ENCODE measurements at places on chromosomes 6 and 20.
A peak's percentile ranks its signal among the peaks of the same experiment; 100 is the strongest.

DNA sequence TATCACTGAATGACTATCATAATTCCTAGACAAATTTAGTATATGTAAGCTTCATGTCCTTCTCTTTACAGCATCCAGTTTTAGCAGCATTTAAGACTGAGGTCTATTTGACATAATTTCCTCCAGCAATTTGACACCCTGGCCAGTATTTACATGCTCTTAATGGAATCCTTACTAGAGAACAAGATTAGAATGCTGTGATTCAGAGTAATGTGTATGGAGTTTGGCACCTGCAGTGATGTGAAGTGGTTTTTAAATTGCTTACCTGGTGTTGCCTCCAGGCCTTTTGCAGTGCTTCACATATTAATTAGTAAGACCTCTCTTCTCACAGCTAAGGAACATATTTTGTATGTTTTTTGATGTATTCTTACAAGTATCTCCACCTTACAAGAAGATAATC is 9.8 kb downstream of the NKX2-4 start:
- DNase-seq, result no peak

DNA sequence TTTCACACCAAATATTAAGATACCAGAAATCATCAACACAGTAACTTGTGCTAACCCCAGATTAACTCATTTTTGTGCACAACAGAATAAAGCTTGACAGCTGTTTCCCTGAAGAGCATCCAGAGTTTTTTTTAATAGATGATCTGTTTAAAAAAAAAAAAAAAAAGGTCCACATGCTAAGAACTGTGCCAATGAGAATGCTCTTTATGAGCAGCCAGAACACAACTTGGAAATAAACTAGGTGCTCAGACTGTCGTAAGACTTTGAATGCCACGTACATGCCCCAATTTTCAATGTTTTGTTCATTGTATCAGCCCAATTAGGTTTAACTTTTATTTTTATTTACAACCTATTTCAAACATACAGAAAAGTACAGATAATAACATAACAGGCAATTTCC is 47.3 kb downstream of the STAU1 start:
- no peak for DNase-seq

- DNase-seq, result no peak
Observed at GRCh38 chr20:818001-818664, 15.4 kb upstream of the FAM110A start.

DNA sequence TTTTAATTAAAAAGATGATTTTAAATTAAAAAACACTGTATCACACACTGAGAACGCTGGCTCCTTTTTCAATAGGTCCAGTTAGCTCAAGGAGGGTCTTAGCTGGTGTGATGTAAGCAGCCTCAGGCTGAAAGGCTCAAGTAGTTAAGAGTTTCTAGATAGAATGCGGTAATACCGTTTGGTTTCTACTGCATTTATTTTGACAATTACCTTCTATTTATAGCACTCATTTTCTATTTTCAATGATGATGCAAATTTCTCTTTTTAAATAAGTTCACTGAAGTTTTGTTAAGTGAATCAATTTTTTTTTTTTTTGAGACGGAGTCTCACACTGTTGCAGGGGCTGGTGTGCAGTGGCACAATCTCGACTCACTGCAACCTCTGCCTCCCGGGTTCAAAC is 87.1 kb downstream of the PREX1 start:
- no peak for DNase-seq

DNA sequence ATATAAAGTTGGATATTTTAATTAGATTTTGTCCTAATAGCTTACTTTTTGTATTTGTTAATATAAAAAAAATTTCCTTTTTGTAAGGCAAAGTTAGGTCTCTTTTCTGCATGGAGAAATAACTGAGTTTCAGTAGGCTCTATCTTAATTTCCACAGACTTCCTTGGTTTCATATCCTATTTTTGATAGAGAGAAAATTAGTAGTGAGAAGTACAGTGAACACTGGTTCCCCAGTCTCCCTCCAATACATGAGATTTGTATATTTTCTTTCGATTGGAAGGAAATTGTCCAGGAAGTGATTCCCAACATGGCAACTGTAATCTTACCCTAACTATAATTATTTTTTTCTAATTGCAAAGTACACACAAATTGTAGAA is 26.4 kb downstream of the TRIM27 start:
- no peak for DNase-seq

DNA sequence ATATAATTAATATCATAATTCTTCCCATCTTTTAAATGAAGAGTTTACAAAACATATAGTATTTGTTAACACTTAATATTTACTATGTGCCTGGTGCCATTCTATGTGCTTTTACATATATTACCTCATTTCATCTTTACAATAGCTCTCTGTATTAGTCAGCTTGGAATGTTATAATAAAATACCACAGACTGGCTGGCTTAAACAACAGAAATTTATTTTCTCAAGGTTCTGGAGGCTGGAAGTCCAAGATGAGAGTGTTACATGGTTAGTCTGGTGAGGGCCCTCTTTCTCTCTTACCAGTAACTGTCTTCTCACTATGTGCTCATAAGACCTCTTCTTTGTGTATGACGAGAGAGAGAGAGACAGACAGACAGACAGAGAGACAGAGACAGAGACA is 110.2 kb downstream of the NKAIN2 start:
- no peak for DNase-seq

DNA sequence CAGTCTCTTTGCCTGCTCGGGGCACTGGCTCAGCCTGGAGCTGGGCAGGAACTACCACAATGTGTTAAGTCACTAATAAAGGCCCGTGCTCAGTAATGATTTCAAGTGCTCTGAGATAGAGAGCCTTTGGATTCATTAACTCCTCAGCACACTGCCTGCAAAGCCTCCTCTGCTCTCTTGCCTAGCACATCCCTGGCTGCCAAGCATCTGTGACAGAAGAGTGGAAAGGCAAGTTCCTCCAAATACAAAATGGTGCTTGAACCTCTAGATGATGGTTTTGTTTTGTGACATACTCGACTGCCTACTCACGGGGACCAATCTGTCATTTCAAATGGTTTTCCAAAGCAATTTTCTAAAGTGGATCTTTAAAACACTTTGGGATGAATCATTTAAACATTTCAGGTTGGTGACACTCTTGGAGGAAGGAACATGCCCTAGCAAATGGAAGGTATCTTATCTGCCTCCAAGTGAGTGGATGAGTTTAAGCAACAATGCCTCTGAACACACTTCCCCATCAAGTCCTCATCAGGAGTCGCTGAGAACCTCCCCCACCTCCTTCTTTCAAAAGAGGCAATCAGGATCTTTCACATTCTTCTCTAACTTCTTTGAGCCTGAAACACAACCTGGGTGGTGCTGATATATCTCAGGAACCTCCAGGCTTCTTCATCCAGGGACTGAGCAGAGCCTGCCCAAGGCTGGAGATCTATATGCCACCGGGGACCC is 35.8 kb downstream of the METTL24 start:
- DNase-seq, result no peak

GRCh38 chr6:2999618-3000557 is at the start of gene NQO2:
TSS of gene NQO2 (plus strand) at chr6:2999894. CDS start at chr6:3006553, 6,659 bp downstream.
- peak; percentile 86 for DNase-seq

DNA sequence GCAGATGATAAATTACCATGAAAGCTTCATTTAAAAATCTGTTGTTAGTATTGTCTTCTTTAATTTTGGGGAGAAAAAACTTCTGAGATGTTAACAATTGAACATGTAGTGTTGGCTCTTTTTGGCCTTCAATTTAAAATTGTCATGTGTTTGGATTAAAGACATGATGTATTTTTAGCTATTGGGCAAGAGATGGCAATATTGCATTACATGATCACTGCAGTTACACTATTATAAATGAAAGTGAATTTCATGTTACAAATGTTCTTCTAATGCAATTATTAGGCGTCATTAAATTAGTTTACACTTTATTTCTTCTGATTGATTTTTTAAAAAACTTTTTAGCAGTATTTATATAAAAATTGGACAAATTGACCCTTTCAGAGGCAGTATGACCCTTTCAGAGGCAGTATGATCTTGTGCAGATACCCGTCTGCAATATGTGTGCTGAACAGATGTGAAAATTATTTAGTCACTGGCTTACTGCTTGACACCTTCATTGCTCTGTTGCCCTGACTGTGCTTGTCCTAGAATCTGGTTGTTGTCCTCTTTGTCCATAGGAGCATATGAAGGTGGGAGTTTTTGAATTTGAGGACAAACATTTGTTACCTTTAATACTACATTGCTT is 25.8 kb downstream of the CDKAL1 start:
- no peak for DNase-seq

- DNase-seq, result no peak
Observed at GRCh38 chr6:29967379-29968010, 25.2 kb downstream of the HLA-A start.

DNA sequence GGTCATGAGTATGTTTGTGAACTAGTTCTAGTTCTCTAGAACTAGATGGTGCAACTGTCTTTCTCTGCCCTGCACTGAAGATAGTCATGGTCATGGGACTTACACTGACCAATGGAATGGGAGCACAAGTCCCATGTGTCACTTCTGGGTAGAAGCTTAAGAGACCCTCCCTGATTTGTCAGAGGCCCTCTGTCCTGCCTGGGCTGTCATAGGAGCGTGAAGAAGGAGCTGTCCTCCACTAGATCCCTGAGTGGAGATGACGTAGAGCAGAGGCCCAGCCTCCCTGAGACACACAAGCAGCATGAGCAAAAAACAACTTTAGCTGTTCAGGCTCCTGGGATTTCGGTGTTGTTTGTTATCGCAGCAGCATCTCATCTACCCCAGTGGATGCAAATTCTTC is 514.5 kb downstream of the PREX1 start:
- DNase-seq, result no peak

DNA sequence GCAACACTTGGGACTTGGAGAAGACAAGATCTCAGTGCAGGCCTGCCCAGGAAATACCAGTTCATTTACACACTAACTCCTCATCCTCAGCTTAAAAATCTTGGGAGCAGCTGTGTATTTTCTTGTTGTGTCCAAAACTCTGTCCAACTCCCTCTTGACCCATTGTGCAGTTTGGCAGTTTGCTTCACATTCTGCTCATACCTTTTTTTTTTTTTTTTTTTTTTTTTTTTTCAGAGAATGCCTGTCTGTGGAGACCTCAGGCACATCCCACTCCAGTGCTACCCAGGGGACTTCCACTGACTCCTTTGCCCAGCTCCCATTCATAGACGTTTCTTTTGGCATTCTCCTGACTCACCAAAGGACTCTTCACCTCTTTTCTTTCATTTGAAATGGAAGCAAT is 265.8 kb upstream of the TCF21 start:
- no peak for DNase-seq

- no peak for DNase-seq
Observed at GRCh38 chr6:35056952-35057351, 84.2 kb downstream of the TCP11 start.

- DNase-seq, result no peak
Observed at GRCh38 chr6:169398342-169399105, 144.9 kb upstream of the THBS2 start.

Measured in stimulated activated CD8-positive, alpha-beta memory T cell treated with anti-CD3 and anti-CD28 coated beads, Interleukin-15, amount 100 ng/mL, for 4 hours (primary cell).